ENCODE measurements at places on chromosomes 12 and 14. TPM values are rescaled to one million over a fixed set of nuclear protein-coding genes. Genes with fewer than 3 reads are reported as not detected.

TMPRSS12 gene
- not detected for total RNA-seq

KRT6A gene
- not detected for total RNA-seq

SSPN gene
- total RNA-seq: 29.7 TPM

DCN gene
- total RNA-seq: 234 TPM

CYP46A1 gene
- total RNA-seq: 0.85 TPM

ERBB3 gene
- 3.0 TPM for total RNA-seq

PROX2 gene
- total RNA-seq: not detected

EML5 gene
- 4.1 TPM for total RNA-seq

RPGRIP1 gene
- 0.29 TPM for total RNA-seq

DNA sequence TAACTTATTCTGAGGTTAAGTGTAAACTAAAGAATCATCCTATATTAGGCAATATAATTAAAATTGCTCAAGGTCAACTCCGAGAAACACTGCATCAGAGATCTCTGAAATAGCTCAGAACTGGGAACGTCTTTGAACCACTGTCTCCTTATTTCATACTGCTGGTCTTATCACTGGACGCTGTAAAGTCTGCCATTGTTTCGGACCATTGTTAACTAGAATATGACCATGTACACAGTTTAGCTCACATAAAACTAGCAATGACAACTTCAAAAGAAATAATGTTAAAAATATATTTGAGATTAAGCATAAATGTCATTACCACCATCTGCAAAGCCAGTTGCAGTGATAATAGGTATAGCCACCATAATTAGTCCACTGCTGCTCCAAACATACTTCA is 2.9 kb downstream of the ABCD2 start:
- DNase-seq: no peak

GRCh38 chr12:117380083-117380482 is 18.7 kb upstream of the NOS1 start:
- no peak for DNase-seq

DNA sequence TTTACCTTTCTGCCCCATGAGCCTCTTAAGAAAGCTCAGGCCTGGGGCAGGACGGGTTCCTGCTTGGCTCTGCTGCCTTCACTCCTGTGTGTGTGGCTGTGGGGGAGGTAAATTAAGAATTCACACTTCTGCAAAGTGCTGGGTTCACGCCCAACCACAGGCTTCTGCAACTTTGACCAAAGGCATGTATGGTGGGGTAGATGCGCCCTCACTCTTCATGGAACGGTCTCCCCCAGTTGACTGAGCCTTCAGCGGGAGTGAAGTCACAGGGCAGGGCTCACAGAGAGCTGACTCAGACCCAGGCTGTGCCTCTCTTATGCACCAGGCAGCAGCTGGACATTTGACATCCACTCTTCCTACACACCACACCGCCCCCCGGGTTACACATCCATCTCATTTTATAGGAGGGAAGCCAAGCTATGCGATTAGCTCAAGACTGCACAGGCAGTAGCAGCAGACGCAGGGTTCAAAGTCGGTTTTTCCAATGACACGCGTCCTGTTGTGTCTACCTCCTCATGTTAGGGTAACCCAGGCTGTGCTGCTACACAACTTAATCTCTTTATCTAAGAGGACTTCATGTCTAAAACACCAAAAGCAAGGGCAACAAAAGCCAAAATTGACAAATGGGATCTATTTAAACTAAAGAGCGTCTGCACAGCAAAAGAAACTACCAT is 15.4 kb upstream of the BCL11B start:
- no peak for DNase-seq

DNA sequence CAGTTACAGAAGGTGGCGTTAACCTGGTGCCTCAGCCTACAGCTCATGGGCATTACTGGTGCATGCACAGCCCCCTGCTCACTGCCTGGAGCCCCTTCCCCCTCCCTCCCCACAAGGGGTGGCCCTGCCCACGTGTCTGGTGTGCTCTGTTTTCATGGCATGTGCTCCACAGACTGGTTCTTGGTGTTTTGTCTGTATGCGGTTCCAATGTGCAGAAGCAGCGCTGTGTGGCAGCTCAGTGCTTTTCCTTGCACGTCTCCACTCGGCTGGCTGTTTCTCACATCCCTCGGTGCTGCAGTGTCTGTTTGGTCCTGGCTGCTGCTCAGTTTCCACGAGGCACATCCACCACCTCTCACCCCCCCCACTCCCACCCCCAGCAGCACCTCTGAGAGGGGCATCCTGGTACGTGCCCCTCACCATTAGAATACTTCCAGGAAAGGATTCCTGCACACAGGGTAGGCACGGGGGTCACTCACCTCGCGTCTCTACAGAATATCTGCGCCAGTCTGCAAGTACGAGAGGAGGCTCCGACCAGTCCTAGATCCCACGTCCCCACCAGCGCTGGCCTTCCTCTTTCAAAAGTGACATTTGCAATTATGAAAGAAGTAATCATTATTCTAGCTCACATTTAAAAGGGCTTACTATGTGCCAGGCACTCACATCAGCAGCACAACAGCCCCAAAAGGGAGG is 27.1 kb downstream of the DIO3 start:
- no peak for DNase-seq

GRCh38 chr12:32455607-32456071 is 56.3 kb downstream of the FGD4 start:
- peak; percentile 54 for DNase-seq

- DNase-seq: no peak
Observed at GRCh38 chr14:35979531-35979930, 153.4 kb downstream of the BRMS1L start.

DNA sequence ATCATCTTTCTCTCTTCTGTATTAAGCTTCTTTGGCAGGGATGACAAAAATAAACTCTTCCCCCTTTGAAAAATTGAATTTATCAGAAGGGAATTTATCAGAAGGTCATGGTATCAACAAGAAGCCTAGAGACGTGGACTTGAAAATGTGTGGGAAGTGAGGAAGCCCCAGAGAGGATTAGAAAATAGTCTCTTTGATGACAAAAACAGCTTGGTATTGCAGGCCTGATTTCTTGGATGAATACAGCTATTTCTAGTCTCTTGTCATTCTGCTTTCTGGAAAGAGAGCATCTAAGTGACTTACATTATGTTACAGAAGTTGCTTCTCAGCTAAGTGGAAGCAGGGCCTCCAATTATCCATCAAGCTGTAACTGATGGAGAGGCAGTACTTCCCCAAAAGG is 111.1 kb downstream of the KITLG start:
- DNase-seq: no peak

DNA sequence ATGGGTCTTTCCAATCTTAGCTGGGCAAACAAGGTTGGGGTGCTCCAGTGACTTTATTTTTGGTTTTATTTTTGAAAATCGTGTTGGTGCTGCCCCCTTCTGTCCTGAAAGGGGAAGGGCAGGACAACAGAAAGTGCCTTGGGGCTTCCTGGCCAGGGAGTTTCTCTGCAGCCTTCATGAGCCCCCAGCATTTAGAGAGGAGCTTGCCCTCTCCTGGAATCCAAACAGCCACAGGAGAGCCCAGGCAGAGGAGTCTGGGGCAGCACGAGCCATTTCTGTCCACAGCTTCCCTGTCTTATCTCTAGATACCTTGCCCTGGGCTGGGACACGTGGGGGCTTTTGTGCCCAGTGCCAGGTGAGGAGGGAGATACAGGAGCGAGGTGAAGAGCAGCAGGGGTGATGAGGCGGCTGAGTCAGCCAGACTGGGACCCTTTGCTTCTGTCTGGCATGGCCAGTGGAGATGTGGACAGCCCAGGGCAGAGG is 4.4 kb upstream of the C1RL start:
- no peak for DNase-seq

DNA sequence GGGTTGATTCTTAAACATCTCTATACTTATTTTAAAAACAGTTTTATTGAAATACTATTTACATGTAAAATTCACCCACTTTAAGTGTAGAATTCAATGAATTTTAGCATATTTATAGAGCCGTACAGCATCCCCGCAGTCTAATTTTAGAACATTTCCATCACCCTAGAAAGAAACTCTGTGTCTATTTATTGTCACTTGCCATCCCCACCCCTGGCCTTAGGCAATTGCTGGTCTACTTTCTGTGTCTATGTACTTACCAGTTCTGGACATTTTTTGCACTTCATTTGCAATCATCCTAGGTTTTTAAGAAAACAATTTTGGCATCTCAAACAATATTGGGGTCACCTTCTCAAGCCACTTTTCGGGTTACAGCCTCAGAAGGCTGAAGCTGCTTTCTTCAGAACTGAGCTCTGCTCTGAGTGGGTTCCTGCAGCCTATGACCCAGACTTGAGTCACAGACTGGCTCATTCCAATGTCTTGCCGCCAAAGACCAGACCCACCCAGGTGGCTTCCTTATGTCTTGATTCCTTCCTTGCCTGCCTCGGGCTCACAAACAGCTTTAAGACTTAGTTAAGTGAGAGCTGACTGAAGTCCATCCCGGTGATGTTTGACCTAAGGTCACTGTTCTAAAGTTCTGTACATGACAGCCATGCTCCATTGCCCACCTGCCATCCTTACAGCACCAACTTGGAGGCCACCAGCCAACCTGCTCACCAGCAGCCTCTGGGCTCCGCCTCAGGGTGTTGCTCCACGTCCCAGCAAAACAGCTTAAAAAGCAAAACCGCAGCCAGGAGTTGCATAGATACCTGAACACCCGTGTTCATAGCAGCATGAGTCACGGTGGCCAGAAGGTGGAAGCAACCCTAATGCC is 131.5 kb downstream of the CHST11 start:
- no peak for DNase-seq

GRCh38 chr12:128266086-128266485 is 884 bp upstream of the TMEM132C start:
- no peak for DNase-seq

DNA sequence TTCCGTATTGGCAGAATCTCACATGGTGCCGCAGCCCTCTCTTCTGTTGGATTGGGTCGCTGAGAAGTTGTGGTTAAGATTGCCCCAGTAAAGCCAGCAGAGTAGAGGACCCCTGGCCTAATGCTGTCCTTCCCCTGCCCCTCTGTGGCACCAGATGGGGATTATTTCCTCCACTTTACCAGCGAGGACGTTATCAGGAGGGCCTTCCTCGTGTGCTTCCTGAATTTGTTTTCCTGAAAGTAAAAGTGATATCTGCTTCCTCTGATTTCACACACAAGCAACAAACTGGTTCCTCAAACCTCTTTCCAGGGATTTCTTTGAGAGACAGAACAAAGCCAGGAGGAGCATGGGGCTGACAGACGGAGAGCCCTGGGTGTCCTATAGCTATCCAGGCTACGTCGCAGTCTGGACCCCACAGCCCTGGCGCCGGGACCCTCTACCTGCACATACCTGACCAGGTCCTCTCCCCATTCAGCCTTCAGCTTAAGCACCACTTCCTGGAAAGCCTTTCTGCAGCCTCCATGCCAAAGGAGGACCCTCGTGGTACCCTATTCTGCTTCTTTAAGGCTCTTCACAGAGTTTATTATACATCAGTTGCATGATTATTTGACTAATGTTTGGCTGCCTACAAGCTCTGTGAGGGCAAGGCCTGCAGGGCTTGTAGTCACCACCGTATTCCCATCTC is 314.8 kb upstream of the FKBP4 start:
- DNase-seq: no peak

DNA sequence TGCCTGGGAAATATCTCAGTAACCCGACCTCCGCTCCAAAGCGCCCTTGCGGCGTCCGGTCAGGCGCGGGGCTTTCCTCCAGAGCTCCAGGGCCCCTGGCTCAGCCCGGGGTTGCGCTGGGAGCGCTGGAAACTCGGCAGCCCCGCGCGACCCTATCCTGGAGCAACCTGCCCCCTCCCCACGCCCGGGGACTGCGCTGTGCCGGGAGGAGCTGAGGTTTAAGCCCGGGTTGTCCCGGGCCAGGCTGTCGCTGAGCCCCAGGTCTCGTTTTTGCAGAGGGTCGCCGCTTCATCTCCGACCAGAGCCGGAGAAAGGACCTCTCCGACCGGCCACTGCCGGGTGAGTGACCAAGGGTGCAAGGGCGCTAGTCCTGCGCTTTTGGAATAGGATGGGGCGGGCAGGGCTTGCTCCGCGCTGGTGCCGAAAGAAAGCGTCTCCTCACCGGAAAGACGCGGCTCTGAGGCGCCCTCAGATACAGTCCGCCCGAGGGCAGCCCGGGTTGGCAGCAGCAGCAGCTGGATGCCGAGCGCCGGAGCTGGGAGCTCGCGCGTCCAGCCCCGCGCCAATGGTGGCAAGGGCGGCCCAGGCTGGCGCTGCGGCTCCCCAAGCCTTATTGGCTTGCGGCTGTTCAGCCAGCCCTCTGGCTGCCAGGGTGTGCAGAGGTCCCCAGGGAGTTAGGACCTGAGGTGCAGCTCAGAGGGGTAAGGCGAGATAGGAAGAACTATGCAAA is 1.5 kb downstream of the SPX start:
- peak; percentile 62 for DNase-seq

DNA sequence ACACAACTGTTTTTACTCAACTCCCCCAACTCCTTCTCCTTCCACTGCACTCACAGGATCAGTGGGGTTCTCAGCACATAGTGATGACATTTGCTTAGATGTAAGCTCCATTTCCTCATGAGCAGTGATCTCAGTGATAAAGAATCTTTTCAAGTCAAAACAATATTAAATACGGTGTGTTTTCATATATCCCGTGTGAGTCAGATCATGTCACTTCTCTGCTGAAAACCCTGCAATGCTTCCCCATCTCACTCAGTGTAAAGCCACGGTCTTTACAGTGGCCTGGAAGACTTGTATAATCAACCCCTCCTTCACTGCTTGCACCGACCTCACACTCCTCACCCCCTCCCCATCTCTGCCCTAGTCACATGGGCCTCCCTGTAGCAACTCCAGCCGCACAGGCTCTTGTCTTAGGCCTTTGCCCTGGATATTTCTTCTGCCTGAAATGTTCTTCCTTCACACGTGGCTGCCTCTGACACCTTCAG is 149.7 kb upstream of the ARHGAP5 start:
- no peak for DNase-seq

- DNase-seq: no peak
Observed at GRCh38 chr14:87111126-87111525, 881.9 kb downstream of the GALC start.

DNA sequence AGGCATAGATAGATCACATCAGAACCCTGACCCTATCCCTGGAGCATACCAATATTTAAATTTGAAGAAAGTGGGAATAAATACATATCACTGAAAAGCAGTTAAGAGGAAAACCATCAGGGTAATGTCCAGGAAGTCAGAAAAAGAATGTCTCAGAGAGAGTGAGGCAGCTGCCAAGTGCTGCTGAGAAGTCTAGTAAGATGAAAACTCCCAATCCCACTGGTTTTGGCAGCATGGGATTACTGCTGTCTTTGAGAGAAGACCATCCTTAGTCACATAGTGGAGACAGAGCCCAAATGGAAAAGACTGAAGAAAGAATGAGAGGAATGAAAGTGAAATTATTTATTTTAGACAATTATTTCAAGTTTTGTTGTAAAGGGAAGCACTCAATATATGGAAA is 11.5 kb upstream of the TSPAN8 start:
- DNase-seq: no peak

DNA sequence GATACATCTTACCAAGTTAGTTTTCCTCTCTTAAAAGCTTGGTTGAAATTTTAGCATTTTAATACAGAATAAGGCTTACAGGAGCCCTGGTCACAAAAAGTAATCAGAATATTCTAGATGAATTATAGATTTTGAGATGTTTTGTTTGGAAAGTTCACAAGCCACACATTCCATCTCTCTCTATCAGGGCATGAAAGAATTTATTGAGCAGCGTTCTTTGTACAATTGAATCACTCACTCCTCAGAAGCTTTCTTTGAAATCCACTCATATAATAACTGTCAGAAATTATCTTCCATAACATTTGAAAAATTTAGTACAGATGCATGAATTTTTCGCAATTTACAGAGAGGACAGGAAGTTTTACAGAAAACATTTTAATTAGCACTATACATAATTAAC is 938.6 kb upstream of the MDGA2 start:
- DNase-seq: no peak

- DNase-seq: no peak
Observed at GRCh38 chr12:48084841-48085460, 20.9 kb downstream of the SENP1 start.

Measured in adrenal gland (tissue), 19 donors.